ENCODE measurements at places on chromosomes 1 and 21.

GRCh38 chr1:15714406-15715136 lies 21.5 kb upstream of the SLC25A34 start:
- DNase-seq, result peak; percentile 84

- no peak for DNase-seq
Measured at GRCh38 chr1:48205522-48205921, 17.0 kb upstream of the SLC5A9 start.

- no peak for DNase-seq
Measured at GRCh38 chr1:61452176-61453035, 272.5 kb downstream of the TM2D1 start.

- DNase-seq, result peak; percentile 36
Measured at GRCh38 chr1:31627301-31627929, 9.9 kb downstream of the HCRTR1 start.

DNA sequence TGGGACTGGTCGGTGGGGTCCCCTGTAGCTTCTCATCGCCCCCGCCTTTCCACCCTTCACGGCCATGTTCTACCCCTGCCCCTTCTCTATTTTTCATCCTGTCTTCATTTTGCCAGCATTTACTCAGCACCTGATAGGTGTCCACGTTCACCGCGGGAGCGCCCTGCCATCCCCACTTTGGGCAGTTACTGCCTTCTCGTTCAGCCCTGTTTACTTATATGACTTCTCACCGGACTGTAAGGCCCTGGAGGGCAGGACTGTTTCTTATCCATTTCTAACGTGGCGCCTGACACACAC lies 380 bp downstream of the MFN2 start:
- no peak for DNase-seq

DNA sequence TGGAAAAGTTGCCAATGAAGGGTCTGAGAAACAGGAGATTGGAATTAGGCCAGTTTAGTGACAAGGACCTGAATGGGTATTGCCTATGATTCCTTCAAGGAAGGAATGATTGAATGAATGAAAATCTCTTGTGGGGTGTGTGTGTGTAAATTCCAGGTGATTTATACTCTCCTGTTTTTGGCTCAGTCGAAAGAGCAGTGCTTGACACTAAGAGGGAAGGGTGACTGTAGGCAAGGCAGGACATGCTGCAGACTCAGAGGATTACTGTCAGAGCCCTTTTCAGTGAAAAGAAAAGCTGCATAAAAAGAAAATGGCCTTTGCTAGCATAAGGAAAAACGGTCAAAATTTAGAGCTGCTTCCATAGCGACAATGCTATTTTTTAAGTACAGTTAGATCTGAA lies 30.1 kb downstream of the C1orf21 start:
- no peak for DNase-seq

- DNase-seq, result no peak
Measured at GRCh38 chr1:30054126-30054525, 669.3 kb downstream of the MATN1 start.

GRCh38 chr21:38817371-38818324 lies 11.9 kb downstream of the ETS2 start:
- peak; percentile 59 for DNase-seq

GRCh38 chr21:36860736-36861594 lies 105.5 kb downstream of the HLCS start:
- DNase-seq, result peak; percentile 75

DNA sequence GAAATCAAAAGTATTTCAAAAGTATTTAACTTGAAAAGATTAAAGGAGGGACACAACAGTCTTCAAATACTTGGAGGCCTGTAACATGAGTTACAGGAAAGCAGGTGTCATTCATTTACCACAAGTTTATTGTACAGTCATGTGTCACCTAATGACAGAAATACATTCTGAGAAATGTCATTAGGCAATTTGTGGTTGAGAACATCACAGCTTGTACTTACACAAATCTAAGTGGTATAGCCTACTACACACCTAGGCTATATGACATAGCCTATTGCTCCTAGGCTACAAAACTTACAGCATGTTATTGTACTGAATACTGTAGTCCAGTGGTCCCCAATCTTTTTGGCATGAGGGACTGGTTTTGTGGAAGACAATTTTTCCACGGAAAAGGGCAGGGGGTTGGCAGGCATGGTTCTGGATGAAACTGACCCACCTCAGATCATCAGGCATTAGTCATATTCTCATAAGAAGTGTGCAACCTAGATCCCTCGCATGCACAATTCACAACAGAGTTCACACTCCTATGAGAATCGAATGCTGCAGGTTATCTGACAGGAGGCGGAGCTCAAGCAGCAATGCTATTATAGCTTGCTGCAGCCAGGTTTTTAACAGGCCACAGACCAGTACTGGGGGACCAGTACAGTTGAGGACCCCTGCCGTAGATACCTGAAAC lies 25.0 kb upstream of the PHTF1 start:
- no peak for DNase-seq

DNA sequence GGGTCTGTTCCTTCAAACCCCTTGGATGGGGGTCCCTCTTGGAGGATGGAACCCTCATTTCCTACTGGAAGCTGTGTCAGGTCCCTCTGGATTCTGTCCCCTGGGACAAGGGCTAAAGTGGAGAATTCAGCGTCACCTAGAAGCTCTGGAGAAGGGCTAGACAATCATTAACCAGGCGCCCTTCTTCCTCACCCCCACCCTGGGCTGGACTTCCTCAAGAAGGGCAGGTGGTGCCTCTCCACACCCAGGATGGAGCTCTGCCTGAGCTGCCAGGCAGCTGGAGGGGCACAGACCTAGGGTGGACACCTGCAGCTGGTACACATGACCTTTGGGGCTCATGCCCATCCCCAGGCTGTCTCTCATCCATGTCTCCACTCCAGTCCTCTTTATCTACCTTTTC lies 3.6 kb downstream of the CELF3 start:
- DNase-seq, result no peak

GRCh38 chr1:51541313-51542050 lies 22.4 kb upstream of the EPS15 start:
- DNase-seq, result peak; percentile 17

GRCh38 chr1:246828818-246829217 lies 102.9 kb downstream of the AHCTF1 start:
- no peak for DNase-seq

- DNase-seq, result no peak
Measured at GRCh38 chr21:37899146-37899545, 17.1 kb downstream of the KCNJ6 start.

GRCh38 chr1:189496768-189497167 lies 980.9 kb downstream of the BRINP3 start:
- no peak for DNase-seq

DNA sequence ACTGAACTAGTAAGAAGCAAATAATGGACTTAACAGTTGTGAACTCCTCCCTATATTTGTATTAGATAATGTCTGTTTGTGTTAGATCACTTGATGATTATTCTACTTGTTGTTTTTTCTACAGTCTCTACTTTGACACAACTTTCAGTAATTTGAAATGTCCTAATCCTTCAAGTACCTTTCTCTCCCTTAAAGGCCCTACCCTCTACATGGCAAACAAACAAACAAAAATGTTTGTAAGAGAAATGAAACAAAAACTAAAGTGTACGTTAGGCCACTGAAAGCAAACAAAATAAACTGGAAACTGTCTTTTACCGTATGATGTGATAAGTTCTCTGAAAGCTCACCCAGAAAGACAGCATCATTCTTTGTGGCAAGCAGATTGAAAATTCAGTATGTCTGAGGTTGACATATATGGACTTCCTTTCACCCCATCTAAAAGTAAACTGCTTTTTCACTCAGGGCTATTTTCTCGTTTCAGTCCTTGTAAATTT lies 255.9 kb upstream of the SNX7 start:
- DNase-seq, result no peak

DNA sequence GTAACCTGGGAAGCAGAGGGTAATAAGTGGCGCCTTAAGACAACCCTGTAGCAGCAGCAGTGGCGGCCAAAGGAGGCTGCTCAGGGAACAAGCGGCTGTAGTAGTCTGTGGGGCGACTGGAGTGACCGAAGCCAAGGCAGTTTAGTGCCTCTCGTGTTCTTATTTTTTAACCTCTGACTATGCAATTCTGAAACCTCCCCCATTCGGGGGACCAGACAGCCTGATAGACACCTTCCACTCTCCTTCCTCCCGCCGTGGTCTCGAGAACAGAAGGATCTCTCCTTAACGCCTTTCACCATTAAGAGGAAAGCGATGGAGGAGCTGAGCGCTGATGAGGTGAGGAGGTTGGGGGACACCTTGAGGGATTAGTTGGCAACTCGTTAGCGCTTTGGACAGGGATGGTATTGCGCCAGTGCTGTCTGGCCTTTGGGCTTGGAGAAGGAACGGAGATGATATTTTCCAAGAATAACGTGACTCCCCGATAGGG lies 644 bp downstream of the UBE4B start:
- DNase-seq, result peak; percentile 34

- no peak for DNase-seq
Measured at GRCh38 chr1:153251988-153252387, 7.5 kb upstream of the LORICRIN start.

DNA sequence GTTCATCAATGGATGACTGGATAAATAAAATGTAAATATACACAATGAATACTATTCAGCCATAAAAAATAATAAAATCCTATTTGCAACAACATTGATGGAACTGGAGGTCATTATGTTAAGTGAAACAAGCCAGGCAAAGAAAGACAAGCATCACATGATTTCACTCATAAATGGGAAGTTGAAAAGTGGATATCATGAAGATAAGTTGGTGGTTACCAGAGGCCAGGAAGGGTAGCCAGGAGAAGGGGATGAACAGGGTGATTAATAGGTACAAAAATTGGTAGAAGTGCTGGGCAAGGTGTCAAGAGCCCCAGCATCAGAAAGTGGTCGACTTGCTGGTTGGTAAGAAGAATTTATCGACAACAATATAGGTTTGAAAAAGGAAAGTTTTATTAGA lies 1.3 kb upstream of the PARK7 start:
- DNase-seq, result no peak

GRCh38 chr1:156498432-156499193 lies 2.0 kb downstream of the MEF2D start:
- DNase-seq, result peak; percentile 66
